Cardiac fibroblast (primary cell): ENCODE measurements at places on chromosomes 12 and 14.

- no peak for DNase-seq
Observed at GRCh38 chr14:52417139-52417538, 103.0 kb downstream of the PTGER2 start.

DNA sequence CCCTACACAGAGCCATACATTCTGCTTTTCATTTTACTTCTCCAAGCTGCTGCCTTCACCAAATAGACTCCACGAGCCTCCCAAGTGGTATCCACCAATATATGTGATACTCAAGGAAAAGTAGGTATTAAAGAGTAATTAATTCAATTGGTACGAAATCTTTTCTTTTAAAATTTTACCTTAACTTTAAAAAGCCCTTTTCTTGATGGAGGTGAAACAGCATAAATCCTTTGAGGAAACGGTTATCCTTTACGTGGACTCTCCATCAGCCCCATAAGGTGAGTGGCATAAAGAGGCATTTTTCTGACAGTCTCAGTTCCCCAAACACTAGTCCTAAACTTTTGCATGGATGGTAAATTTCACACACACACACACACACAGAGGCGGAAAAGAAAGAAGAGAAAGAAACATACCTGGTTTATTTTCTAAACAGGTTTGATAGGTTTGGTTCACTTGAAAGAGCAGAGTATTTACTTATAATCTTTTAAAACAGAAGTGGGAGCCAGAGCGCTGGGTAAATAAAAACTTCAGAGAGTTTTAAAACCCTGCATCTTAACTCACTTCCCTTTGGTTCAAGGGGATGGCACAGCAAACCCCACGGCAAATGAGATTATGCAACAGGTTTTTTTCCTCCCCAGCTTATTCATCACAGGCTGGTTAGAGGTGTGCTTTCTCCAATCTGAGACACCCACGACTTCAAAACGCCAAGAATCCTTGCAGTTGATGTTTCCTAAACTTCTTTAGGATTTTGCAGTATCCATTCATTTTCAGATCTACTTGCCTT, 1.9 kb downstream of the DUSP16 start:
- peak; percentile 81 for DNase-seq

DNA sequence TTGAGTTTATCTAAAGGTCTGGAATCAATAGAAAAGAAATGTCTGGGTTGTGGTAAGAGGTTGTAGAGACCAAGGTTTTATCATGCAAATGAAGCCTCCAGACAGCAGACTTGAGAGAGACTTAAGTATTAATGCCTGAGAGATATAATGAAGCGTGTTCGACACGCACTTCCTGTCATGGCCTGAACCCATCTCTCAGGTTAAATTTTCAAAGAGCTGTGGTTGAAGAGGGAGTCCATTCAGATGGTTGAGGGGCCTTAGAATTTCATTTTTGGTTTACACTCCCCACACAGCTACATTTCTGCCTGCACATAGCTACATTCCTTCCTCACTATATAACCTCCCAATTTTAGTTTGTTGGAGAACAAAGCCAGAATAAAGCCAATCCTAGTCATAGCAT, 10.1 kb upstream of the CLEC12A start:
- no peak for DNase-seq

GRCh38 chr12:58750484-58750883, 169.8 kb downstream of the LRIG3 start:
- DNase-seq = peak; percentile 72

- DNase-seq = no peak
Observed at GRCh38 chr12:117662220-117662619, 300.8 kb upstream of the NOS1 start.

DNA sequence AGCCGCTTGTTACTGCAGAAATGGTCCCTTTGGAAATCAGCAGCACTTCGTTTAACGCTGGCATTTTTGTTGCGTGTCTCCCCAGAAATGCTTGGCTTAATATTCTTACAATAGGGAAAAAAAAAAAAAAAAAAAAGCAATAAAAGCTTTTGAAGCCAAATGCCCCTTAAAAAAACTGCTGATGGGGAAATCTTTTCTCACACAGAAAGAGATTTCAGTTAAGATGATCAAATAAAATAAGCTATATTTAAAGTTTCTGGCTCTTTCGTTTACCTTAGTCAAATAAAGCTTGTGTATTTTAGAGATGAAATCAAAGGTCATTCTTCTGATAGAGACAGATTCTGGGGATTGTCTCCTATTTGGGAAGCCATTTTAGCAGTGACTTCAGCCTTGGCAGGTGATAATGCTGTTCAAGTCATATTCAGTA, 52.4 kb upstream of the FRS2 start:
- DNase-seq = no peak

DNA sequence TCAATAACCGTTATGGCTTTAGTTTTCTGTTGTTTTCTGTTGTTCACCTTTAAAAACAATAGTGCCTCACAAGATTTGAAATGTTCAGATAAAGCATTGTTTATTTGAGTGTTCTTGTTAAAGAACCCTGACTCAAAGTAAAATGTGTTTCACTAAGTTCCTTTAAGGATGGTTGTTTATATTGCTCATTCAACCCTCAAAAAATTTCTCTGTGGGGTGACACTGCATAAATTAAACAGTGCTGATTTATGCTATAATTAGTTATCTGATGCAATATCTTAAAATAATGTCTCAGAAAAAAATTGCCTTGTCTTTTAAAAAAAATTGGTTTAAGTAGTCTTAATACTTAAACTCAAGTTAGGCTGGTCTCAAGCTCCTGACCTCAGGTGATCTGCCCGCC, 775.1 kb downstream of the FLRT2 start:
- no peak for DNase-seq

DNA sequence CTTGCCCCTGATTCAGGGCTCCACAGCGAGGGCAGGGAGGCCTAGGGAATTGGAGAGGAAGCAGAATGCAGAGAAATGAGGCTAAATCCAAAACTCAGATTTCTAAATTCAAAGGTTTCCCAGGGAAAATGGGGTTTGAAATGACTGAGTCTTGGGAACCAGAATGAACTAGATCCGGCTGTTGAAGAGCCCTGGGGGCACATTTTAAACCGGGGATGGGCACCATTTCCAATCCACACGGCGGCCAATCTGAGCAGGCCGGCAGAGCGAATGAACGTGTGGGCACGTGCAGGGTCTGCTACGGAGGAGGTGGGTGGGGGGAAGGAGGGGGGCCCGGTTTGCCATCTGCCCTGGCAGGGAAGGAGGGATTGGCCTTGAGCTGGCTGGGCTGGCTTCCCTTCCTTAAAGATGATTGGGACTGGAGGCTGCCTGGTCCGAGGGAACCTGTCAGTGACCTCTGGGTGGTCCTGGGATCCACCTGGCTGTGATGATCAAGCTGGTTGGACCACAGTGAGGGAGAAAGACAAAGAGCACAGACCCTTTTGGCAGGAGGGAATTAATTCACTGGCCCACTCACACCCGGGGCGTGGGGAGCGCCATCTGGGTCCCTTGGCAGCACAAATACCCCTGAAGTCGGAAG, 161.0 kb downstream of the RBM19 start:
- no peak for DNase-seq

DNA sequence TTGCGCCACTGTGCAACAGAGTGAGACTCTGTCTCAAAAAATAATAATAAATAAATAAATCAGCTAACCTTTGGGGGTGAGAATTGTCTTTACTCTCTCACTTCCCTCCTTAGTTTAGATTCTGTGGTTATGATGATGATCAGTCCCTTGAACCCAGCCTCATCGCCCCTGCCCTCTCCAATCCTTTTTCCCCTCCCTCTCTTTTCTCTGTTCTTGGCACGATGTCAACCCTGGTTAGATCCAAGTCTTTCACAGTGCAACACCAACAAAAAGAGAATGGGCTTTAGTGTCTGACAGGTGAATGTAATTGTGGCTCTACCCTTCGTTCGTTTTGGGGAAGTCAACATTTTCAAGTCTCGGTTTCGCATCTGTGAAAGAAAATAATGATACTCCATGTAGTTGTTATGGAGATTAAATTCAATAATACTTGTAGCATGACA, 59.0 kb downstream of the NTN4 start:
- DNase-seq = no peak

GRCh38 chr12:52543985-52544883, 8.7 kb downstream of the KRT71 start:
- peak; percentile 5 for DNase-seq

DNA sequence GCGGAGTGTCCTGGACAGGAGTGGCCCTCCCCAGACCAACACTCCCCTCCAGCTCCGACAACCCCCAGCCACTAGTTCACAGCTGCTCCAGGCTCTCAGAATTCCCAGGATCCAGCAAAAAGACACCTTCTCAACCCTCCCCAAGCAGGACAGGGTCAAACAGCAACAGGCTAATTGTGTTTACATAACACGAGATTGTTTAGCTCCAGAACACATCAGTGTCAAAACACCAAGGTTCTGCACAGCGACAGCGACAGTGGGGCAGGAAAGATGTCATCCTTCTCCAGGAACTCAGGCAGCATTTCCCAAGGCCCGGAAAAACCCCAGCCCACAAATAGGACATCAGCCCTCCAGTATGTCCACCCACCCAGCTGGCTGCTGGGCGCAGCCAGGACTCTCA, 16.5 kb downstream of the ITPK1 start:
- DNase-seq = no peak

- no peak for DNase-seq
Observed at GRCh38 chr14:59344691-59345455, 120.3 kb downstream of the GPR135 start.

GRCh38 chr14:105944632-105945610, 418.5 kb downstream of the TMEM121 start:
- no peak for DNase-seq

DNA sequence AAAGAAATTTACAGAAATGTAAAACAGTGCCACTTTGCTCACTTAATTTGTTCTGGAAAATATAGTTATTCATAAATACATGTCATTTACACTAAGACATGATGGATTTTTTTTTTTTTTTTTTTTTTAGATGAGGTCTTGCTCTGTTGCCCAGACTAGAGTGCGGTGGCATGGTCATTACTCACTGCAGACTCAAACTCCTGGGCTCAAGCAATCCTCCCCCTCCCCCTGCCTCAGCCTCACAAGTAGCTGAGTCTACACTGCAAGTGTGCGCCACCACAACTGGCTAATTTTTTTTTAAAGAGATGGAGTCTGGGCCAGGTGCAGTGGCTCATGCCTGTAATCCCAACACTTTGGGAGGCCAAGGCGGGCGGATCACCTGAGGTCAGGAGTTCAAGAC, 101.2 kb downstream of the PPP2R5C start:
- no peak for DNase-seq

DNA sequence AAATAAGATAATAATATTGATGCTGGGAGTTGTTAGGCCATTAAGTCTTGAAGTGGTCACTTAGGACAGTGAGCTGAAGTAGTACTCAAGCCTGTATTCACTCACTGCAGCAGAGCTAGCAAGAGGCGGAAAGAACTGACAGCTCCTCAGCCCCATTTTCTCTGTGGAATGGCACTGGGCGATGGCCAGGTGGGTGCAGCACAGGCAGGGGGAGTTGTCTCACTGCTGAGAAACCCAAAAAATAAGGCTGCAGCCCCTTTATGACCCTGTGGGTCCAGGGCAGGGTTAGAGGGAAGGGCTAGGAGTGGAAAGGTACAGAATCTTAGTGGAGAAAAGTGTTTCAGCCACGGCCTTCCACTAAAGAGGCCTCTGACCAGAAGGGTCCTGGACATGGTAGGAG, 35.5 kb downstream of the PDZRN4 start:
- no peak for DNase-seq

GRCh38 chr12:58809064-58809607, 111.2 kb downstream of the LRIG3 start:
- no peak for DNase-seq

DNA sequence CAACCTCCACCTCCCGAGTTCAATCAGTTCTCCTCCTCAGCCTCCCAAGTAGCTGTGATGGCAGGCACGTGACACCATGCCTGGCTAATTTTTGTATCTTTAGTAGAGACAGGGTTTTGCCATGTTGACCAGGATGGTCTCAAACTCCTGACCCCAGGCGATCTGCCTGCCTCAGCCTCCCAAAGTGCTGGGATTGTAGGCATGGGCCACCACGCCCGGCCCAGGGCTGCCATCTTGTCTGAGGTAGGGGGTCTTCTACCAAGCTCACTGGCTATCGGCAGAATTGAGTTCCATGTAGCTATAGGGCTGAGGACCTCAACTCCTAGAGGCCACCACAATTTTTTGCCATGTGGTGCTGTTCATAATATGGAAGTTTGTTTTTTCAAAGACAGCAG, 115.6 kb downstream of the EGLN3 start:
- no peak for DNase-seq

DNA sequence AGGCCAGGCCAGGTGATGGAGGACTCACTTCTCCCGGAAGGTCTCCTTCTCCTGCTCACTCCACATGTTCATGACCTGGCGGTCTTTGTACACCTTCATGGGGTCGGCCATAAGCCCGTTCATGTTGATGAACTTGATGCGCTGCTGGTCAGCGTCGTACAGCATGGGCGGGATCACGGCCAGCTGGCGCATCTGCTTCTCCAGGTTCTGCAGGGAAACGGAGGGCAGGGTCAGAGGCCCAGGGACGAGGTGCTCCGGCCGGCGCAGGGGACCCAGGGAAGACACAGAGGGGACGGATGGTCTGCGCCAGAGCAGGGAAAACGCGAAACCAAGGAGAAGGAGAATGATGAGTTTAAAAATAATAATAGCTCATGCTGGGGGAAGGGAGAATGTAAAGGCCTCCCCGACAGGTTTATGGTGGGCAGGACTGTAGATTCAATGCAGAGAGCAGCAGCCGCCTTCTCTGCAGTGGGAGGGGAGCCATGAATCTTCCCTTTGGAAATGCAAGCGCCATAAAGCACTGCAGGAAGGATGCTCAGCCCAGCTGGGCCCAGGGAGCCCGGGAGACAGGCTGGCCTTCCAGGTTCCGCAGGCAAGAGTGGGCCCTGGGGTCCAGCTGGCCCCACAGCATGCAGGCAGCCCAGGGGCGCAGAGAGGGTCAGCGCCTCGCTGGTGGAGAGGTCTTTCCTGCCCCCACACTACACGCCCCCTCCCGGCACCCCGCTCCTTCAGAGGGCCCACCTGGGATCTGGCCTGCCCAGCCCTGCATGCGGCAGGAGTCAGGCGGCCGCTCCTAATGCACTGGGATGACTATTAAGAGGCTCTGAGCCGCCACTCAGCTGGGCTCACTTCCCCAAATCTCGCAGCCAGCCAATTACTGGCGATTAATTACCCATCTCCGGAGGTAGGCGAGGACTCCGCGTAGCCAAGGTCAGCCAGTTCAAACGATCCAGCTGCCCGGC, 132.0 kb downstream of the RFLNA start:
- DNase-seq = no peak

DNA sequence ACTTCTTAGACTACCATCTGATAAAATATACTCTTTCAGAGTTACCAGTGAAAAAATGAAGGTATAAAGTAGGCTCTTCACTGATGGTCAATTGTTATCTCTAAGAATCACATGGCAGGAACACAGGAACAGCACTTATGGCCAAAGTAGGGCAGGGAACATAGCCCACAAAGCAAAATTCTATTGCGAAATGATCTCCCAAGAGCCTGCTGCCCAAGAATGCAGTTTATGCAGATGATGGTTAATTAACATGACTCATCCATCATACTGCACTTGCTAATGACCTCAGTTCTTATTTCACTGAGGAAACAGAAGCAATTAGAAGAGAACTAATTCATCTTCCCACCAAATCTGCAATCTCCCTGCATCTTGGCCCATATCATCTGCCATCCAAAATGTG, 133.8 kb downstream of the SLC2A13 start:
- DNase-seq = peak; percentile 62
